Esophagus squamous epithelium (tissue), 5 donors: ENCODE measurements at places on chromosomes 2 and 18. TPM values are rescaled to one million over a fixed set of nuclear protein-coding genes. Genes with fewer than 3 reads are reported as not detected.

PID1 gene
- 33.0 TPM for total RNA-seq

SPATA3 gene
- total RNA-seq = not detected

- DNase-seq = no peak
These were observed 613.9 kb downstream of the IRS1 start for GRCh38 chr2:226185616-226186211.

RNF103 gene
- 28.8 TPM for total RNA-seq

GCG gene
- not detected for total RNA-seq

DNA sequence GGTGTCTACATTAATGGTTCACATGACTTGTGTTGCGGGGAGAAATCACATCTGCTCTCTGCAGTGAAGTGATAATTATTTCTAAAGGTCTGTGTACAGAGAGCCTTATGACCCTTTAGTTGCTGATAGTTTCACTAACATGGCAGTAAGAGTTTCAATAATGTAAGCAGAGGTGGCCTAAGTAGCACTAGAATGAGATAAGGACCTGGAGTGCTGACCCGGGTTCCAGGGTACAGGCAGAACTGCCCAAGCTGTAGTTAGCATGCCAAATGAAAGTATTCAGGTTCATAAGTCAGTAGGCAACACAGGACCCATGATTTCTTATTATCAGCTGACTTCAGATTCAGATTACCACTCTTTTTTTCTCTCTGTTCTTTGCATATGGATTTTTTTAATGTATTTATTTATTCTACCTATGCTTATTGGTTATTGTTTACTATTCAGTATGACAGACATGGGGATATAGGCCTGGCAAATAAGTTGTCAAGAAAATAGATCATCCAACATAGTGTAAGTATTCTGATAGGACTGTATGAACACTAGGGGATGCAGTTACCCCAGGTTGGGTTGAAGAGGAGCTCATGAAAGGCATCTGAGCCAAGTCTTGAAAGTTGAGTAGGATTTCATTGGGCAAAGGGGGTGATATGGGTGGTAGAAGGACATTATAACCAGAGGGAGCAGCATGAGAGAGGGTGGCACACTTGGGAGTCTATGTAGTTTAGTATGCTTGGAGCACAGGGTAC, 105.2 kb downstream of the CCDC85A start:
- no peak for DNase-seq

GRCh38 chr2:68284896-68285295, 32.6 kb upstream of the PPP3R1 start:
- no peak for DNase-seq

DTNA gene
- total RNA-seq = 8.6 TPM
